ENCODE measurements at places on chromosomes 12 and 14.

DNA sequence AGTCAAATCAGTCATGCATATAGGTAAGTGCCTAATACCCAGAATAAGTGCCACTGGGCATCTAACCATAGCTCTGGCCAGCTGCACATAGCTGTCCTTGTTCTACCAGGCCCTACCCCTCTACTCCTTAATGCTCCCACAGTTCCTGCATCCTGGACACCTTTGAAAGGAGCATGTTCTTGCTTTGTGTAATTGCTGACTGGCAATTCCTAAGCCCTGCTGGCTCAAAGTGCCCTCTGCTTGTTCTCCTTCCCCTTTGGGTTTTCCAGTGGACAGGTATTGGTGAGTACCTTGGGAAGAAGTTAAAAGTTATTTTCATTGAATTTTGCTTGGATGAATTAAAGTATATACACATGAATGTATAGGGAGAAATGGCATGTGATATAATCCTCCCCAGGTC, 516.4 kb downstream of the ETNK1 start:
- DNase-seq = no peak

DNA sequence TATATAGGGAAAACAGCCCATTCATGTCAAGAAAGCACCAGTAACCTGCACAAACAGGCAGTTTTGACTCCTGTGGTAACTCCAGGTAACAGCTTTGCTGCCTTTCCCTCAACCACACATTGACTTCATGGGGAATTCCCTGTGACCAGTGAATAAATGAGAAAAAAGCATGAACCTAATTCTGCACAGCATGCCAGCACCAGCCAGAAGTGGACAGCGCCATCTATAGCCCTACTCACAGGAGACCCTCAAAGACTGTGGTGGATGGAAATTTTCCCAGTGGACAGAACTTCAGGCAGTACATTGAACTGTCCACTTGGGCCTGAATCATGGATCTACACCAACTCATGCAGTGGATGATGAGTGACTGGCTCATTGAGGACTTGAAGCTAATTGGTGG, 152.1 kb downstream of the SLC8A3 start:
- DNase-seq = no peak

- DNase-seq = no peak
Observed at GRCh38 chr12:27133022-27133590, 50.7 kb upstream of the C12orf71 start.

- no peak for DNase-seq
Observed at GRCh38 chr12:113007166-113007565, 28.8 kb downstream of the OAS2 start.

DNA sequence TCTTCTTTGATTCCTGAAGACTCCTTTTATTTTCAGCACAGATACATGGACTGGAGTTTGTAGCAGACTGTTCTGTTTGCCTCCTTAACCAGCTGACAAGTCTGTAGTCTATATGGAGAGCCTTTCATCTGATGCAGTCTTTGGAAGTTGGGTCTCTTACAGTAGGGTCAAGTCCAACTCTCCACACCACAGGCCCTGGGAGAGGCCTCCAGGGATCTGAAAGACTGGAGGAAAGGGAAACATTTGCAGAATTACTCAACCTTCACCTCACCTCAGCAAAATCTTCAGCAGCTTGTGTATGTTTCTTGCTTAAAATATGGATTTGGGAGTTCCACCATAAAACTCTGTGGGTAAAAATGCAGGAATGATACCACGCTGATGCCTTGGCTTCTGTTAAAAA, 188.4 kb downstream of the MSRB3 start:
- no peak for DNase-seq

DNA sequence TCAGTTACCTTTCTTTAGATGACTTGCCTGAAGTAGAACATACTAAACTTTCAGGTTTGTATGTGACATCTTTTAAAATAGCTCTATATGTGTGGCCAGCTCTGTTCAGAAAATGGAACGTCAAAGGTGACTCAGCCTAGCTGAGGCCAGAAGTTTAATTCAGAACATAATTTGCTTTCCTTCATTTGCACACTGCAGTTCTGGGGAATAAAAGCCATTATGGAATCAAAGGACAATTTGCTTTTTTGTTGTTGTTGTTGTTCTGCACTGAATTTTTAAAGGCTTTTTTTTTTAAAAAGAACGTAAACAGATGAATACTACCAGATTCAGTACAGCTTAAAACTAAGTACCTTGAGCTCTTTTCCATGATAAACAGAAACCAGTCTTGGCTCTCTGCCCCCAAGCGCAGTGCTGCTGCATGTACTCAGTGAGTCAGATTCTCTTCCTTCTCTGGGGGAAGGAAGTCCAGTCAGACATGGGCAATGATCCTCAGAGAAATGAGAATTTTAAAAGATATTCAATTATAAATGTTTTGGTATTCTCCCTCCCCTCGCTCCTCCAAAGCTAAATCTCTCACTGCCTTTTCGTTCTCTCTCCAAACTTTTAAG, 644.2 kb downstream of the NOVA1 start:
- DNase-seq = no peak

DNA sequence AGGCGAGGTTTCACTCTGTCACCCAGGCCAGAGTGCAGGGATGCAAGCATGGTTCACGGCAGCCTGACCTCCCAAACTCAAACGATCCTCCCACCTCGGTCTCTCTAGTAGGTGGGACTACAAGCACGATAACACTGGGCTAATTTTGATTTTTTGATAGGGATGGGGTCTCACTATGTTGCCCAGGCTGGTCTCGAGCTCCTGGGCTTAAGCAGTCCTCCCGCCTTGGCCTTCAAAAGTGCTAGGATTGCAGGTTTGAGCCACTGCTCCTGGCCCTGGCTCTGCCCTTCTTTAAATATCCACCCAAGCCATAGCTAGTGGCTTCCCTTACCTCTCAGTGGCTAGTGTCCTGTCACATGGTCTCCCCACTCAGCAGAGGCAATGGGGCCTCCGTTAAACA, 17.8 kb downstream of the SFSWAP start:
- DNase-seq = no peak

DNA sequence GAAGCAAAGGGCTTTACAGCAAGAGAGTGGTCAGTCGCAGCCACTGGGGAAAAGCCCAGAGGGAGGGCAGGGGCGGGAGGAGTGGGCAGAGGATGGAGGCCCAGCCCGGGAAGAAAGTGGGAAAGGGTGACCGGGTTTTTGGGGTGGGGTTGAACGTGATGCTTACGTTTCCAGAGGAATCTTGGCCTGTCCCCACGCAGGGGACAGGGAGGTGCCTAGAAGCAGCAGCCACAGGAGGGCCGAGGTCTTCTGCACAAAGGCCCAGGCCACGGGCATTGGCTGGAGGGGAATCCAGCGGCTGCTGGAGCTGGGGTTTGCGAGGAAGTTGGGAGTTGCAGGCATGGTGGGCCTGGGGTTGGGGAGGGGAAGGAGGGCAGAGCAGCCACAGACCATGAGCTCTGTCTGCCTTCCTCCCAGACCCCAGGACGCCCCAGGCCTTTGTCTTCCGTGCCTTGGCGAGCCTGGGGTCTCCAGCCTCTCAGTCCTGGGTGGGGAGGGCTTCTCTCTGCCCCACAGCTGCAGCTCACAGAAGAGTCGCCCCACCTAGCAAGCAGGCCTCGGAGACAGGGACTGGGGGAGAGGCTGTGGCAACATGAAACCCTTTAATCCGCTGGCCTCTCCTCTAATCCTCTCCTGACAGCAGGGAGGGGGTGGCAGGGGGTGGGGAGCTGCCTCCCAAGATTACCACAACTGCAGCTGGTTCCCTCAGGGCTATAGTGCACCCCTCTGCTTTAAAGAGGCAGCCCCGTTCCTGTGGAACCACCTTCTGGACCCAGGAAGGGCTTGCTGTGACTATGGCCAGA, at the start of gene CACNA2D4:
Gene CACNA2D4 (minus strand): TSS at position 572 of the 803 bp plus-strand sequence. CDS start 179 bp downstream, at position 393.
- no peak for DNase-seq

- DNase-seq = no peak
Observed at GRCh38 chr12:92899386-92900001, 29.6 kb downstream of the EEA1 start.

DNA sequence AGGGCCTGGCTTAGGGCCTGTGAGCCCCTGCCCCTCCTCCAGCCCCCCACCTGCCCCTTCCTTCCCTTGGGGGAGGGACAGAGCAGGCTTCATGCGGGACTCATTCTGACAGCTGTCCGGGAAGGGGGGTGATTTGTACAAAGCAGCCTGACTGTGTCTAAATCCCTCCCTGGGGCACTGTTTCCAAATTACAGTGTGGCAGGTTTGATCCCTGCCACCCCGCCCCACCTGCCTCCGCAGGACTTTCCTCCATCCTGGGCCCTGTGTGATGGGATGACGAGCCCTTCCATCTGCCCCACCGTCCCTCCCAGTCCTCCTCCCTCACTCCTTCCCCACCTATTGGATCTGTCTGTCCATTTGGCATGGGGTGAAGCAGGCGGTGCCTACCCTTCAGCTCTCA, 363.9 kb downstream of the BCL11B start:
- no peak for DNase-seq

GRCh38 chr14:61444215-61444768, 122.9 kb downstream of the PRKCH start:
- DNase-seq = no peak

- DNase-seq = peak; percentile 24
Observed at GRCh38 chr12:92055877-92056276, 89.8 kb downstream of the BTG1 start.

DNA sequence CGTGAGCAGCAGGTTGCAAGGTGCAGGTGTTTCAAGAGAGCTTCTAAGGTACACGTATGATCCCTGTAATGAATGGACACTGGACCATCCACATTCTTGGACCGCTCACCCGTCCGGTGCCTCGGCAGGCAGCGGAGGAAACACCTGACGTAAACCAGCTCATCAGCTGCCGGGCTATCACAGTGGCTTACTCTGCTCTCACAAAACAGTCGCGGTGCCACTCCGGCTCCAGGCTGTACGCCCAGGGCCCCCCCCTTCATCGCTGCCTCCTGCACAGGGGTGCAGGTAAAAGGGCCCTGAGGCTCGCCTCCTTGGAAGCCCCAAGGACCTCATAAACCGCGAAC, 436 bp downstream of the VPS33A start:
- no peak for DNase-seq

DNA sequence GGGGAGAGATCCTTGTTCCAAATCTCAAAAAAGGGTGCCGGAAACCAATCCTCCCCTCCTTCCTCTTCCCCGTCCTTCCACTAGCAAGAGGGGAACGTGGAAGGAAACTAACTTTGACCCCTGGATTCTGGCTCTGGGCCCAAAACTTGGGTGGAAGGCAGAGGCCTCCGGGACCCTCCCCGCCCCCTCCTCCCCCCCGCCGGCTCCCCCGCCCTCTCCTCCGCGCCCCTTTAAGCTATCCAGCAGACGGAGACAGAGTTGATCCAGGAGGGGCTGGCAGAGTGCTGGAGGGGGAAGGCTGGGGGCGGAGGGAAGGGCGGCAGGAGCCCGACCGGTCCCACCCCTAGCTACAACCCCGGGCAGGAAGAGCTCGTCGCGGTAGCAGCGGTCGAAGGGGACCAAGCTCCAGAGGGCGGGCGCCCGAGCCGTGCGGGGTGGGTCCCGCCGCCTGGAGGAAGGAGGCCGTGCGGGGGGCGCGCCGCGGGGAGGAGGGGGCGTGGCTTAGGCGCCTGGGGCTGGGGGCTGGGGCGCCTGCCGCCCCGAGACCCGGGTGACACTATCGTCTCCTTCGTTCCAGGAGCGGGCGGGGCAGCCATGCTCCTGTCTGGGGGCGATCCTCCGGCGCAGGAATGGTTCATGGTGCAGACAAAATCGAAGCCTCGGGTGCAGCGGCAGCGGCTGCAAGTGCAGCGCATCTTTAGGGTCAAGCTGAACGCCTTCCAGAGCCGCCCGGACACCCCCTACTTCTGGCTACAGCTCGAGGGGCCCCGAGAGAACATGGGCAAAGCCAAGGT, at the start of gene NYNRIN:
Gene NYNRIN (plus strand): TSS at position 351 of the 794 bp plus-strand sequence. CDS start 244 bp downstream, at position 595.
- no peak for DNase-seq

DNA sequence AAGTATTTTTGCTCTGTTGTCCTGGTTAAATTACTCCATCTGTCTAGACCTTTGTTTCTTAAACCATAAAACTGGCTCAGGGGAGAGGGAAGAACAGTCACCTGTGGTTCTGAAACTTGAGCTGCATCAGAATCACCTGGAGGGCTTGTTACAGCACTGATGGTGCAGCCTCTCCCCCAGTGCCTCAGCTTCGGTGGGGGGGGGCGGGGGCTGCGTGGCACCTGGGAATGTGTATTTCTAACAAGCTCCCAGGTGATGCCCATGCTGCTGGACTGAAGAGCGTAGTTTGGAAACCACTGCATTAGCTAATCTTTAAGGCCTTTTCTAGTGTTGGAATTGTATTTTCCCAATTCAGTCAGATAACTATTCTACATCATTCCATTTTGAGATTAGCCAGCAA, 42.7 kb downstream of the GPHB5 start:
- no peak for DNase-seq

DNA sequence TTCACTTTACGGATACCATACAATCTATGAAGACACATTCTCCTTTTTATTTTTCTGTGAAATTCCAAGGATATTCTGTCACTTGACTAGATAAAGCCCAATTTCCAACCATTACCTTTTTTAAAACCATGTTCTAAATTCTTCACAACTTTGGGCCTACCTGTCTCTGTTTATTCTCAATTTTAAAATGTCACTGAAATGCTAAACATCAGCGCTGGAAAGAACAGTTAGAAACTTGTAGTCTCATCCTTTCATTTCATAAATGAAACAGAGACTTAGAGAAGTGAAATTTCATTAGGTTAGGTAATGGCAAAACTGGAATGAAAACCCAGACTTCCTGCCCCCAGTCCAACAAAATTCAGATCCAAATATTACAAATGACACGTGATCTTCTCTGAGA, 396.2 kb downstream of the CCDC91 start:
- no peak for DNase-seq

- DNase-seq = no peak
Observed at GRCh38 chr14:96909841-96910364, 112.7 kb downstream of the VRK1 start.

DNA sequence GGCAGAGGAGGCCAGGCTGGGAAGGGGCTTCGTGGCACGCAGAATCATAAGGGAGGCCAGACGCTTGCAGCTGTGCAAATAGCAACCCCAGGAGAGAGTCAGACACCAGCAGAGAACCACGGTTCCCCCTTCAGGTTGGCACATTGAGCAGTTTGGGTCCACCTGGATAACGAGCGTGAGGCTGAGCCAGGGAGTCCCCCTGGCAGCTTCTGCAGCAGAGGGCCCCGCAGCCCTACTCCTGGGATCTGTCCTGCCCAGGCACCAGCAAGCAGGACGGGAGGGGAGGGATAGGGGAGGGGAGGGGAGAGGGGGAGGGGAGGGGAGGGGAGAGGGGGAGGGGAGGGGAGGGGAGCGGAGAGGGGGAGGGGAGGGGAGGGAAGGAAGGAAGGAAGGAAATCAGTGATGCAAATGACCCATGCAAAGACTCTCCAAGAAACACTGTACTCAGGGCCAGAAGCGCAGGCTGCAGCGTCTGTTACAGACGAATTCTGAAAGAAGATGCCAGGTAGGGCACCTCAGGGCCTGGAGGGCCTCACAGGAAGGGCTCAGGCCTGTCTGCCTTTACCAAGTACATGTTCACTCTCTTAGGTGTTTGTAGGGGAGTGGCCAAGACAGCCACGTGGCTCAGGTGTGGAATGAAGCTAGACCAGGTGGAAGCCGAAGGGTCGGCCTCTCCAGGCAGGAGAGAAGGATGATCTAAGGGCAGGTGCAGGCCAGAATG, 32.3 kb upstream of the MMP17 start:
- no peak for DNase-seq

- DNase-seq = no peak
Observed at GRCh38 chr14:92493492-92493891, 20.1 kb upstream of the RIN3 start.

- DNase-seq = no peak
Observed at GRCh38 chr12:115709540-115710011, 567.9 kb downstream of the MED13L start.

- no peak for DNase-seq
Observed at GRCh38 chr14:55348766-55349453, 62.7 kb downstream of the ATG14 start.

Data from stimulated activated CD4-positive, alpha-beta T cell treated with anti-CD3 and anti-CD28 coated beads, Interleukin-1b, Interleukin-23, amount 100 ng/mL, for 1 hour (primary cell).